Right hindlimb (tissue), 1 donor: ENCODE measurements at places on chromosomes 3 and 15.

GRCh38 chr3:170098753-170099152, 61.0 kb downstream of the GPR160 start:
- DNase-seq, result no peak

- no peak for DNase-seq
These were observed 16.1 kb upstream of the SLMAP start for GRCh38 chr3:57740027-57740426.

- no peak for DNase-seq
These were observed 519 bp downstream of the LYSMD2 start for GRCh38 chr15:51736751-51737521.

GRCh38 chr3:49813497-49814174, at the start of gene UBA7:
TSS of gene UBA7 (minus strand) at chr3:49813953. CDS start at chr3:49813787, 166 bp downstream.
- DNase-seq, result peak; percentile 74

GRCh38 chr15:68980786-68981185, 33.7 kb upstream of the NOX5 start:
- no peak for DNase-seq

- peak; percentile 69 for DNase-seq
These were observed 256.8 kb downstream of the RORA start for GRCh38 chr15:60972301-60972700.

- DNase-seq, result no peak
These were observed 7.3 kb downstream of the SST start for GRCh38 chr3:187662848-187663409.

DNA sequence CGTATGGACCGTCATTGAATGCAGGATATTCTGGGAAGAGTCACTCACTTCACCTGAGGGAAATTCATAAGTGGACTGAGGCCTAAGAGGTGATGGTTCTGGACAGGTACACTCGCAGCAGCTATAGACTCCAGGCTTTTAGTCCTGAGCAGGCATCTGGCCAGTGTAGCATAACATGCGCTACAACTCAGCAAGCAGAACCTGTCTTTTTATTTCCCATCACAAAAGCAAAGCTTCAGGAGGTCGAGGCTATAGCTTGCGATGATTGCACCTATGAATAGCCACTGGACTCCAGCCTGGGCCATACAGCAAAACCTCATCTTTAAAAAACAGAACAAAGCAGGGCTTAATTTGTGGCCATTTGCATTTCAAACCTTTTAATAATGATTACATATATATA, 185.8 kb downstream of the KCNH8 start:
- no peak for DNase-seq

DNA sequence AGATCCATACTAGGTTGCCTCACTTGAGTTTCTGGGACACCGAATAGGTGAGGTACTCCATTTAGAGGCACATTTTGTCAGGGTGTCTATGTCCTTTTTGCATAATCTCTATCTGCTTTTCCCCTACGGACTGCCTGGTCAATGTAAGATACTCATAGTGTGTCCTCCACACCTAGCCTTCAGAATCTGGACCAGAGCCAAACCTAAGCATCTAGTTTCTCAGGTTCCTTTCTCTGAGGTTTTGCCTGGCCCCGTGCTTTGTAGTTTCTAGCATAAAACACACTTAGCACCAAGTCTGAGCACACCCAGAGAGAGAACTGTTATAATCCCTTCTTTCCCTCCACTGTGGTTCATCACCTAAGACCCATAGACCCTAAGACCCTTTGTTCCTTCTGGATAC, 105.9 kb upstream of the MLF1 start:
- DNase-seq, result no peak

GRCh38 chr3:71281280-71281679, 302.2 kb downstream of the FOXP1 start:
- no peak for DNase-seq

DNA sequence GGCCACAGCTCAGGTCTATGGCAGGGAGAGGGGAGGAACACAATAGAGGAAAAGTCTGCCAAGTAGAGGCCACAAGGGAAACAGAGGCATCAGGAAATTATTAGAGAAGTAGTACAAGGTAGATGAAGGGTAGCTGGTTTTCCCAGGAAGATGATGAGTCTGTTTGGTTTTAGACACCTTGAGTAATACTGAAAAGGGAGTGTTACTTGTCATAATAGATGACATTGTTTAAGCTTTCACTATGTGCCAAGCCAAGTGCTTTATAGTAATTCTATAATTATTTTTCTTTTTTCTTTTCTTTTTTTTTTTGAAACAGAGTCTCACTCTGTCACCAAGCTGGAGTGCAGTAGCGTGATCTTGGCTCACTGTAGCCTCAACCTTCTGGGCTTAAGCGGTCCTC, 13.7 kb downstream of the PXK start:
- DNase-seq, result no peak

GRCh38 chr3:106010829-106011228, 142.0 kb upstream of the CBLB start:
- DNase-seq, result no peak

GRCh38 chr15:51263726-51264125, 74.7 kb downstream of the CYP19A1 start:
- no peak for DNase-seq
